Small intestine (tissue), 16 donors: ENCODE measurements at places on chromosomes 12 and 14.
A peak's percentile ranks its signal among the peaks of the same experiment; 100 is the strongest.

DNA sequence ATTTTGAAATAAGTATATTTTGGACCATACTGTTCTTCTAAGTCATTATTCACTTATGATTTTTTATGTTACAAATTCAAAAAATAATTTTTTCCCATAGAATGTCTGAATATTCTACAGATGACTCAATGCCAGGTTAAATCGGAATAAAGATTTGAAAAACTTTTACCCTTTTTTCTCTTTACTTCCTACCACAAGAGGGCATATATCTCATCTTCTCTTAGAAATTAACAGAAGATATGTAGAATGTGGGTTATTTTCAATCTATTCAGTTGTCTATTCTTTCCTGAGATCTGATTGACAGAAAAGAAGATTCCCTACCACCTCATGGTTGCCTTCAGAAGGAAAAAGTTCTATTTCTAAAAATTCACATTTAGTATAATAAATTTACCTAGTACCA, 53.0 kb upstream of the KITLG start:
- DNase-seq: peak; percentile 8

- no peak for DNase-seq
Measured at GRCh38 chr14:65709576-65709975, 297.0 kb downstream of the FUT8 start.

DNA sequence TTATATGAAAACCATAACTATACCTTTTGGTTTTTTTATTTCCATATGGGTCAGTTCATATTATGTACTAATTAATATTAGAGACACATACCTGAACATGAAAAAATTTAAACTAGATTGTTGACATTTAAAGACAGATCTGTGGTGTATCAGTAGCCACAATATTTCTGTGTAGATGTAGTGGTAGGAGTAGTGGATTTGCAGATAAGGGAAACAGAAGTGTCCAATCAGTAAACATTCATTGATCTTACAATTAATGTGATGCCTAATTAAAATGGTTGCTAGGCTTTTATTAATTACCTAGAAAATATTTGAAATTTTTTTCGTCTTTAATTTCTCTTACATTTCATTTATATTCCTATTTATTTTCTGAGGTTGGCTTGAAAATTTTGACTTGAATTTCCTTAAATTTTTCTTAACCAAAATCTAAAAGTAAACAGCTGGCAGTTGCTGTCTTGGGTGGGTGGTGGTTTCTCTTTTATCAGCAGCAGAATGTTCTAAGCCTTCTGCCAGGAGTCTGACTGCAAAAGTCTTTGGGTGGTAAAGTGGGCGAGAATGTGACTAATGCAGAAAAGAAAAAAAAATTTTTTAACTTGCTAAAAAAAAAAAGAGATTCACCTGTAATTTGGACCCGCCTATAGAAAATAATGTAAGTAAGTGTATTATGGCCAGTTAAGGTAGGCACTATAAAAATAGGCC, 2.4 kb downstream of the FGFR1OP2 start:
- no peak for DNase-seq

DNA sequence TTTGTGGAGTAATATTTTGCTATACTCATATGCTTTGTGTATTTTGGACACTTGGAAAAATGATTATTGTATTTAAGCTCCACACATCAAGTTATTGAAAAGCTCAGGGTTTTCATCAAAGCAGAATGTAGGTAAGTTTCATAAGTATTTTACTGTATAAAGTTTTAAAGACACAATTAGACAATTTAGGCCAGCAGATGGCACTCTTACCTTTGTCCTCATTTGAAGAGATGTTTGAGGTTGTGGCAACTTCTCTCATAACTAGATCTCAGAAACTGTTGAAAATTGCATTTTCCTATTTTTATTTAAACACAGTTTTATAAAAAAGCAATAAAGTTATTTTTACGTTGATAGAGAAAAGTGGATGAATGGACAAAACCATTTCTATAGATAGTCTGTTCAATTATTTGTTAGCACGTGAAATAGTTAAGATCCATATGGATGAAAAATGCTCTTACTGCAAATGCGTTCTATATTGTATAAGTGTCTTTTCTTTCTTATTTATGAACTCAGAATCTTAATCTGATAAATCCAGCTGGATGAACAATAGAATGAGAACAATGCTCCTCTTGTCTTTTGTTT, 300.0 kb downstream of the AEBP2 start:
- peak; percentile 76 for DNase-seq

- DNase-seq: no peak
Measured at GRCh38 chr14:60946773-60947172, 34.1 kb downstream of the TRMT5 start.

- DNase-seq: no peak
Measured at GRCh38 chr12:57216014-57216911, at the start of gene NXPH4. TSS of gene NXPH4 (plus strand) at chr12:57216794. CDS start at chr12:57216970, 176 bp downstream.

DNA sequence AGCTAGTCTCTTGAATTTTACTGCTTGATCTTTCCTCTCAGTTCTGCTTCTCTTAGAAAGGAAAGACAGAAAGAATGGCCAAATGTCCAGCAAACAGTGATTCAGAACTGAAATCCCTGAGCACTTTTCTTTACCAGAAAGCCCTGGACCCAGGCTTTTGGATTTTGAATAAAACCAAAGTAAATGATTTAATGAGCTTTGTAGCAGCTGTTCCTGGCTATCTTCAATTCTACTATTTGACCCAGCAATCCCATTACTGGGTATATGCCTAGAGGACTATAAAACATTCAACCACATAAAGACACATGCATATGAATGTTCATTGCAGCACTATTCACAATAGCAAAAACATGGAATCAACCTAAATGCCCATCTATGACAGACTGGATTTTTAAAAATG, 187.2 kb downstream of the PRKD1 start:
- no peak for DNase-seq

DNA sequence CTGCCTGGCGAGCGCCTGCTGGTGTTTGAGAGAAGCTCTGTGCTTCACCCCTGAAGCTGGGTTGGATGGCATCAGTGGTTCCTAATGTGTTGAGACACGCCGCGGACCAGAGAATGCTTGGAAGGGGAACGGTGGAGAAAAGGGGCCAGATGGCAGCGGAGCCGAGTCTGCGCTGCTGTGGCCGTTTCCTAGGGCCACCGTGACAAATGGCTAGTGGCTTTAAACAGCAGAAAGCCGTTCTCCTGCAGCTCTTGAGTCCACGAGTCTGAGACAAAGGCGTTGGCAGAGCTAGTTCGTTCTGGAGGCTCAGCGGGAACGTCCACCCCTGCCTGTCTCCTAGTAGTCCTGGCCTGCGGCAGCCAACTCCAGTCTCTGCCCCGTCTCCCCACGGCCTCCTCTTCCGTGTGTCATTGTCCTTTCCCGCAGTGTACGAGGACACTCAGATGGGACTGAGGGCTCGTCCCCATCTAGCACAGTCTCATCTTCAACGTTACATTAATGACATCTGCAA, 103.6 kb downstream of the ADGRD1 start:
- DNase-seq: no peak

GRCh38 chr14:94244182-94244581, 48.9 kb downstream of the SERPINA10 start:
- no peak for DNase-seq

GRCh38 chr12:21642707-21643389, 14.8 kb downstream of the LDHB start:
- DNase-seq: no peak

- DNase-seq: no peak
Measured at GRCh38 chr12:113332688-113333417, 2.1 kb downstream of the SLC8B1 start.

DNA sequence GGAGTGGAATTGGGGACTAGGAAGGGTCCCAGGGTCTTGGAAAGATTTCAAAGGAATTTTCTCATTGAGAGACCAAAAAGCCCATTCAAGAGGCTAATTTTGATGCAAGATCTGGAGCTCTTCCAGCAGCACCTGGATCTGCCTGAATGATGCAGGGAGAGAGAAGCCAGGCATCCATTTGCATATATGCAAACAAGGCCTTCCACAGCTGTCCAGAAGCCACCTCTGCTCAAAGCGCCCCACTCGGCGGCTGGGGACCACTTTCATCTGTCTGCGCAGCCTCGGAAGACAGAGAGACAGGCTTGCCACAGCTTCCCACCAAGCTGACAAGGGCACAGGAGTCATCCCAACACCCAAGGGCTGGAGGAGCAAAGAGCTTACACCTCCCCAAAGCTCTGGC, 295.6 kb downstream of the DPF3 start:
- no peak for DNase-seq

DNA sequence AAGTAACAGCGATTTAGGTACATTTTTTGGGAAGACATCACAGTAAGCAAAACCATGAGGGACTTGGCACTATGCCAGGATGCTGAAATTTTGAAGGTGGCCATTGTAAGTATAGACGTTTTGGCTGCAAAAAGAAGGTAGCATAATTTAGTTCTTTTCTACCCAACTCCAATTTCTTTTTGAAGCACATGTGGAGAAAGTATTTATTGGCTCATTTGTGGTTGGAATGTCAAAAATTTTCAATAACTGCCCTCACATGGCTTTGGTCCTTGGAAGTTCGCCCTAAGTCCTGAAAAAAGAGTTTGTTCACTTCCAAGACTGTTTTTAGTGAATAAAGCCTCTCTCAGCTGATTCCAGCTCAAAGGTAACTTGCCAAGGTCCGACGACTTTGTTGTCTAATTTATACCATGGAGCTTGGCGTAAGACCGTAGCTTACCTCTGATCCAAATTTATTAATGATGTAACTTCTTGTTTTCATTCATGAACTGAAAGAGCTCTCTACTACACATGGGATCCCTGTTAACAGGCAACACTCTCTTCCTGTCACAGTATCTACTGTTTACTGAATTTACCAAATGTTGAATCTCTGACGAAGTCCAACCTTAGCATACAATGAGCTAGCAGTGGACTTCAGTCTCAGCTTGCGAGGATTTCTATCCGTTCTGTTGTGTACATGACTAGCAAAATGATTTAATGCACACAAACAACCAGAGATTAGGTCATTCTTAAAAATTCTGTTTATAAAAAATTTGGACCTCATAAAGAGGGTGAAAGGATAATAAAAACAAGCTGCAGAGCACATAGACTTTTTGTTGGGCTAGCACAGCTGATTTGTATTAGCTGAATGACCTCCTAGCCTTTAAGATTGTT, 49.0 kb downstream of the MSRB3 start:
- DNase-seq: no peak

DNA sequence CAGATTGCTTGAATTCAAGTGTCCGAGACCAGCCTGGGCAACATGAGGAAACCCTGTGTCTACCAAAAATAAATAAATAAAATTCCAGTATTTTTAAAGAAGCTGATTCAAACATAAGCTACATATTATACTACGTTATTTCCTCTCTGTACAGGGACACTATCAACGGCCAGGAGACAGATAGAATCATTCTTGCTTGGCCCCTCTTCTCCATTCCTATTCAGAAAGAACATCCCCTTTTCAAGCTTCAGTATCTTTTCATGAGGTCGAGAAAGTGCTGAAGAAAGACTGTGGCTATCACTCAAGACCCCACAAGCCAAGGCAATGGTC, 314 bp upstream of the DHRS7 start:
- DNase-seq: no peak

- no peak for DNase-seq
Measured at GRCh38 chr12:22800332-22800731, 175.4 kb downstream of the ETNK1 start.

- peak; percentile 70 for DNase-seq
Measured at GRCh38 chr14:50060871-50061663, 55.3 kb downstream of the VCPKMT start.

DNA sequence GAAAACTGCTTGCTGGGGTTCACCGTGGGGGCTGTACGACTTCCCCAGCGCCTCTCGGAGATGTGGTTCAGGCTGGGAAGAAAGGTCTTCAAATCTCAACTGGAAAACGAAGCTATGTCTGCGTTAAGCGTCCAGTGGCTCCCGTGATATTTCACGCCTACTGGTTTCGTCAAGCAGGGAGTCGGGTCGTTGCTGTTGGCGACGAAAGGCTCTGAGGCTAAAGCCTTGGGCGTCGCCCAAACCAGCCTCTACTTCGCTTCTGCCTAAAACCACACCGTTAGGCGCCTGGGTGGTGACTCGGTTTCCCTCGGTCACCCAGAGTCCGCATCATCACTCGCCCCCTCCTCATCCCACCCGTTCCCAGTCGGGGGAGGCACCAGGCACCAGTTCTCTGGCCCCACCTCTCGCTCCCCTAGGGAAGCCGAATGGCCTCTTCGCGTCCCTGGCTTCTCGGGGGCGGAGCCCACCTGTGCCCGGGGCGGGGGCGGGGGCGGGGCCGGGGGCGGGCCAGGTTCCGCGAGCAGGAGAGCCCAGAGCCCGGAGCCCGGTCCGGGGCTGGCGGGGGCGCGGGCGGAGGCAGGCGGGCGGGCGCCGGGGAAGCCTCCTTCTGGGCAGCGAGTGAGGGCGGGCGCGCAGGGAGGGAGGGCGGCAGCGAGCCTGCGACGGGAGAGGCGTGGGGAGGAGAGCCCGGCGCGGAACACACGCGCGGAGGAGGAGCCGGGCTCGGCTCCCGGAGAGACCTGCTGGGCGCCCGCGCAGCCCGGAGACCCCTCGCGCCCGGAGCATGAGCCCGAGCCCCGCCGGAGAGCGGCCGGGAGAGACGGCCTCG, at the start of gene B4GALNT3:
Gene B4GALNT3, plus strand, starts transcription at position 510 of the 829 bp plus-strand sequence. CDS start 438 bp downstream, outside the sequence.
- DNase-seq: peak; percentile 28

DNA sequence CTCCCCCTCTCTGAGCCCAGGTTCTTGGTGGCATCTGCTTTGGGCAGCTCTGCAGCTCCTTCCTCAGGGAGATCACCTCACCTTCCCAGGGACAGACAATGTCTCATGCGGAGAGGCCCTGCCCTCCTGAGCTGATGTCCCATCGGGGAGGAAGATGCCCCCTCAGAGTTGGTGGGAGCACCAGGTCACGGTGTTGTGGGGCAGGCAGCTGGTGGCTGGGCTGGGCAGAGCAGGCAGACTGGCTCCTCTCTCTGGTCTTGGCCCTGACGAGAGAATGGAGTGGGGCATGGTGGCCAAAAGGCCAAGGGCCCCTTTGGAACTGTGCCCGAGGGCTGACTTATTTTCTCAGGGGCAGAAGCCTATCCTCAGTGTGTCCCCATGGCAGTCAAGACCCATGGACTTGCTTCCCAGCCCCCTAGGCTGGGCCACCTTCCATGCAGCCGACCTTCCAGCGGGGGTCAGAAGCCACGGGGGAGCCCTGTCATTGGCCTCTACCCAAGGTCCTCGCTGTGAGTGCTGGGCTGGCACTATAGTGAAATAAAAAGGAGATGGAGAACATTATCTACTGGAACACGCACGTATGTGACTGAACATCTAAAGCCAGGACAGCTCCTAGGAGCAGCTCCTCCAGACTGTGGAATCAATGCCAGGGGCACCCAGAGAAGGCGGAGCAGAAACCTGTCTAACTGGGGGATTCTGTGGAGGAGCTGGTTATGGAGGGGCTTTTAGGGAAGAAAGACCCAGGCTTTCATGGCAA, 21.9 kb downstream of the PPP2R5C start:
- DNase-seq: no peak

- no peak for DNase-seq
Measured at GRCh38 chr12:50695961-50696360, 67.9 kb upstream of the ATF1 start.

DNA sequence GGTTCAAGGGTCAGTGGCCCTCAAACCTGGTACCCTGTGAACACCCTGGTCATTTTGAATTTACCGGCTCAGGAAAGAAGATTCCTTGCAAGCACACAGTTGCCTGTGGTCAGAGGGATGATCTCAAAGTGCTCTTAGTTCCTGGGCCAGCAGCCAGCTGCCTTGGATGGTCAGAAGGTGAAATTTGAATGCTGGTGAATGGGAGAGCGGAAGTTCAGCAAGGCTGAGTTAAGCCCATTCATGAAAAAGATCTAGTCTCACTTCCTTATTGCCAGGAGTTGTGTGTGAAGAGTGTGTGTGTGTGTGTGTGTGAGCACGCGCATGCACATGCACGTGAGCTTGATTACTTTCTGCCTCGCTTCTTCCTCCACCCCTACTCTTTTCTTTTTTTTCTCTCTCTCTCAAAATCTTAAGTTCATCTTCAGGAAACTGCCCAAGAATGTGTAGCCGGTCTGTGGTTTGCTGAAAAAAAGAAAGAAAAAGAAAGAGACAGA, 155.5 kb upstream of the CCND2 start:
- peak; percentile 86 for DNase-seq
